ENCODE measurements at places on chromosomes 16 and 17.

GRCh38 chr16:90001761-90002503 is 17.3 kb downstream of the DBNDD1 start:
- H3K27ac ChIP-seq, result no peak overlapping the region
- no peak for ATAC-seq
- peaks cover 32% of the 10 kb centered on the region for H3K4me1 ChIP-seq
- H3K27me3 ChIP-seq, result no peaks in the 10 kb centered on the region

DNA sequence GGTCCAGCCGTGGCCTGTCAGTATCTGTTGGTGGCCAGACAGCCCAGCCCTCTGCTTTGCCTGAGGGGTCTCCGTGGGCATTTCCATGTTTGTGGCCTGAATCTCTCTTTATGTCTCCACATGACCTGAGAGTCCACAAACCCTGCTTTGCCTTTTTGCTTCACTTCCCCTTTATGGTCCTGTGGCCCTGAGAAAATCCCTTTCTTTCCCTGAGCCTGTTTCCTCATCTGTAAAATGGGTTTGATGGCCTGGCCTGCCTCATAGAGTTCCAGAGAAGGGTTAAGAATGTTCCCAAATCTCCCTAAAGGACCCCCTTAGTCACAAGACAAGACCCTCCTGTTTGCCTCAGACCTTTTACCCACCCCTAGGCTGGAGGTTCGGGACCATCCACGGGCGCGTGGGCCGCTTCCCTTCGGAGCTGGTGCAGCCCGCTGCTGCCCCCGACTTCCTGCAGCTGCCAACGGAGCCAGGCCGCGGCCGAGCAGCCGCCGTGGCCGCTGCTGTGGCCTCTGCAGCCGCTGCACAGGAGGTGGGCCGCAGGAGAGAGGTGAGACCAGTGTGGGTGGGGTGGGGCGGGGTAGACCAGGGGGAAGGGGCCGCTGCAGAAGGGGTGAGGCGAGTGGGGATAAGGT is 26.2 kb upstream of the ALKBH5 start:
- no peaks in the 10 kb centered on the region for H3K36me3 ChIP-seq
- ATAC-seq, result no peak
- peak overlapping the region; percentile 92 for H3K27ac ChIP-seq
- peak overlapping the region; percentile 88 for H3K4me3 ChIP-seq
- H3K4me1 ChIP-seq, result peaks cover 64% of the 10 kb centered on the region

DNA sequence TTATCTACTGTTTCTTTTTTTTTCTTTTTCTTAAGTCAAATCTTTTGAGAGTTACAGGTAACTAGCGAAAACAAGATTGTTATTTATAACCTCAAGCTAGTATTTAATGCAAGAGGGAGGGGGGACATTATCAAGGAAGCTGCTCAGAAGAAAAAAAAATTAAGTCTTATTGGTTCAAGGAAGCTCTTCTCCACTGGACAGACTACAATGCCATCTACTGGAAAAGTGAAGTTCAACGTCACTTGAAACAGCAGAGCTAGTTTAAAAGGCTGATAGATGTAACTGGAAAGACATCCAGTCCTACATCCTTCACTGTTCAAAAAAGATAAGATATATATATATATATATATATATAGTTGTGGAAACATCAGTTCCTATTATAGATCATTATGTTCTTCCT is 418.0 kb upstream of the PSMD7 start:
- no peaks in the 10 kb centered on the region for H3K36me3 ChIP-seq
- no peaks in the 10 kb centered on the region for H3K4me1 ChIP-seq
- no peak overlapping the region for H3K27ac ChIP-seq
- no peak overlapping the region for H3K4me3 ChIP-seq

GRCh38 chr17:40180694-40181093 is 3.4 kb downstream of the RAPGEFL1 start:
- H3K27ac ChIP-seq, result no peak overlapping the region
- H3K4me1 ChIP-seq, result peaks cover 28% of the 10 kb centered on the region
- ATAC-seq, result no peak

- no peaks in the 10 kb centered on the region for H3K36me3 ChIP-seq
- H3K27me3 ChIP-seq, result no peaks in the 10 kb centered on the region
- H3K27ac ChIP-seq, result no peak overlapping the region
- no peaks in the 10 kb centered on the region for H3K4me1 ChIP-seq
- no peak overlapping the region for H3K4me3 ChIP-seq
Observed at GRCh38 chr17:71109697-71110096, 940.4 kb downstream of the KCNJ2 start.

Measured in stimulated activated memory B cell treated with anti-CD40 and anti-IgM and Interleukin-4, amounts not matched to agents 10 μg/mL and 1 μg/mL and 100 μg/mL, for 72 hours (primary cell).